HS-5 (cell line): ENCODE measurements at places on chromosomes 16 and 17.

DNA sequence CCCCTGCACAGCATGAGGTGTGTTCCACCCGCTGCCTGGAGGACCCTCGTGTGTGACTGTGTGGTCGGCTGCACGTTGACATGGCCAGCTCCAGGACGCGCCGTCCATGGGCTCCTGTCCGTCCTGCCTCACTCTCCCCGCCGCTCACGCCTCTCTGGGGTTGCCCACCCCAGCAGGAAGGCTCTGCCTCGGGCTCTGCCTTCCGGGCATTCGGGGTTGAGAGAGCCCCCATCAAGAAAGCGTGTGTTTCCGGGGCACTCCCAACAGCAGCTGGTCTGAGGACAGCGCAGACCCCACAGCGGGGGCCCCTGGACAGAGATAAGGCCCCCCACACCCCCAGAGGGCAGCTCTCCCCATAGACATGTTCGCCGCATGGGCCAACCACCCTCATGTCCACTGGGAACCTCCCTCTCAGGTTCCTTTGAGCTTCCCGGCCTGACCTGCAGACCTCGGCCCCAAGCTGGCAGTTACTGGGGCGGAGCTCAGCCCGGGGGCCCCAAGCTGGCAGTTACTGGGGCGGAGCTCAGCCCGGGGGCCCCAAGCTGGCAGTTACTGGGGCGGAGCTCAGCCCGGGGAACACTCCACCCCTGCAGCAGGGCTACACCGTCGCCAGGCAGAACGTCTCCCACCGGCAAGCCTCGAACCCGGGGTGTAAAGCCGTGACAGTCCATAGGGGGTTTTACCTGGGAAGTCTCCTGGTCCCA is 8.4 kb upstream of the PIEZO1 start:
- no peak for DNase-seq

- DNase-seq: no peak
These were observed 135.9 kb downstream of the KATNIP start for GRCh38 chr16:27685807-27686206.

DNA sequence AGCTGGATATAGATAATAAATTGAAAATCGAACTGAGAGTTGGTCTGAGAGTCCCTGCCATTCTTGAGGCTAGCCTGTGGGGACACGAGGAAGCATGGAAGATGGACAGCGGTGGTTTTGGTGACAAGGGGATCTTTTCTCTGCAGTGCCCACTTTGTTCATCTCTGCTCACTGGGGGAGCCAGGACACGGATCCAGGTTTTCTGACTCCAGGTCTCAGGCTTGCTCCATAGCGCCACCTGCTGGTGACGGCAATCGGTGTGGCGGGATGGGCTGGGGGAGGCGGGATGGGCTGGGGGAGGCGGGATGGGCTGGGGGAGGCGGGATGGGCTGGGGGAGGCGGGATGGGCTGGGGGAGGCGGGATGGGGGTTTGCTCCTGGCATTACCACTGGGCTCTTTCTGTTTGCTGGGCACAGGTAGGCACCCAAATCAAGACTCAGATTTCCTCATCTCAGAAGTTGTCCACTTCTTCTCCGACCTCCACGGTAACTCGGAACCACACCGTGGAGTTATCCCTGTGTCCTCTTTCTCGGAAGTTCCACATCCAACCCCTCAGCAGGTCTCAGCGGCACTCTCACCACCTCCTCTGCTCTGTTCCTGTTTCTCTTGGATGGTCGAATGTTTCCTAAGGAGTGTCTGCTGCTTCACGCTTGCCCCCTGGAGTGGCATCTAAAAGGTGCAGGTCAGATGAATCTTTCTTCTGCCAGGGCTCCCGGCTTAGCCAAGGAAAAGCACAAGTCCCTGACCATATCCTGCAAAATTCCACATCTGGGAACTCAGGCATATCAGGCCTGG is 142.4 kb downstream of the CYLD start:
- DNase-seq: no peak

- DNase-seq: no peak
These were observed 14.1 kb downstream of the DHRS7B start for GRCh38 chr17:21140911-21141310.

GRCh38 chr17:76241691-76242255 is 1.5 kb upstream of the RNF157 start:
- no peak for DNase-seq

GRCh38 chr16:75272097-75272551 is 20.7 kb upstream of the BCAR1 start:
- no peak for DNase-seq

- DNase-seq: no peak
These were observed 6.2 kb upstream of the SLC25A19 start for GRCh38 chr17:75295201-75296158.

GRCh38 chr16:49763826-49764225 is 92.1 kb downstream of the ZNF423 start:
- DNase-seq: no peak

DNA sequence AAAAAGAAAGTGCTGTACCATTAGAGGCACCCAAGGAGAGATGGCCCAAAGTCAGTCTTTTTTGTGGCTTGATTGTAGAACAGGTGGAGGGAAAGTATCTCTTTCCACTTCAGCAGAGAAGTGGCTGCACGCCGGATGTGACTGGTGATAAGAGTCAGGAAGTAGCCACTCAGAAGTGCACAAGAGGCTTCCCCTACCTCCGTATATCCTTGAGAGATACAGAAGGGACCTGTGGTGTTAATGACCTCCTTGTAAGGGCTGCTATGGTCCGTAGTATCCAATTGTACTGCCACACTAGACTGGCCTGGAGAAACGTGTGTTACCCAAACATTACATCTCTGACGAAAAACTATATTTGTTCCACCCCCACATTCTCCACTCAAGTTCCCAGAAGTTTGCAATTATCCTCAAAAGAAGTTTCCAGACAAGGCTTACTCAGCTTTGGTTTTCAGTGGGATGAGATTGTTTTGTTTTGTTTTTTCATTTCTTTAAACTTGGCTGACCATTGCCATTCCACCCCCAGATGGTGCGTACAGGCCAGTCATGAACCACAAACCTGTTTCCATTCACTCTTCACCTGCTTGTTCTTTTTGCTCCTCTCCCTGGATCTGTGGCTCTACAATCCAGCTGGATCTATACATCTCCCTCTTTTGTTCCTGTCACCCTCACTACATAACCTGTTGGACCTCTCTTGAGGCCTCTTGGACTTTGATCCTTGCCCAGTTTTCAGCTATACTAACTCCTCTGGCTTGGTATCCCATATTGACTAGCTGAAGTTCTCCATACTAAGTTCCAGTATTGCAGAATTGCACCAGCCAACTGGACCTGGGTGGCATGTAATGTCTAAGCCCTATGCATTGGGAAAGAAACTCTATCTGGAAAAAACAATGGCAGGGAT is 20.7 kb upstream of the MED13 start:
- no peak for DNase-seq

GRCh38 chr16:86239381-86239780 is 270.9 kb upstream of the FOXF1 start:
- DNase-seq: no peak

DNA sequence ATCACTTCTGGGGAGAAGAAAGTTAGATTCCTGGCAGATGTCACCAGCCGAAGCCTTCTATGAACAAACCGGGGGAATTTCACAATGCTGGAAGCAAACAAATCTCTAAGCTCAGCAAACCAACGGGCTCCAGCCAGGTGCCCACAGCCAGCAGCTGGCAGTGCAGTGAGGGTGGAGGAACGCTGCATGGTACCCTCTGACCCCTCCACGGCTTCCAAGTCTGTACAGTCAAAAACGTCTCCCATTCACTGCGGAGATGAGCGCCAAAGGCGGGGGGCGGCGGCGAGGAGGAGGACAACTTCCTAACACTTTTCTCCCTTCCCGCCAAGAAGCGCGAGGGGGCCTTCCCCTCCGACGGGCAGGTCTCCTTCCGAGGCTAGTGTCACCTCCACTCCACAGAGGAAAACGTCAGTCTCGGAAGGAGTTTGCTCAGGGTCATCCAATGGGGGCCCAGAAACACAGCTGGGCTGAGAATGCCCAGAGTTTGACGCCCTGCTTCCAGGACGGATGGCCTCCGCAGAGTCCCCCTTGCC is 924 bp downstream of the ZNF598 start:
- DNase-seq: no peak

- DNase-seq: no peak
These were observed 11.4 kb upstream of the MC1R start for GRCh38 chr16:89907055-89907814.

DNA sequence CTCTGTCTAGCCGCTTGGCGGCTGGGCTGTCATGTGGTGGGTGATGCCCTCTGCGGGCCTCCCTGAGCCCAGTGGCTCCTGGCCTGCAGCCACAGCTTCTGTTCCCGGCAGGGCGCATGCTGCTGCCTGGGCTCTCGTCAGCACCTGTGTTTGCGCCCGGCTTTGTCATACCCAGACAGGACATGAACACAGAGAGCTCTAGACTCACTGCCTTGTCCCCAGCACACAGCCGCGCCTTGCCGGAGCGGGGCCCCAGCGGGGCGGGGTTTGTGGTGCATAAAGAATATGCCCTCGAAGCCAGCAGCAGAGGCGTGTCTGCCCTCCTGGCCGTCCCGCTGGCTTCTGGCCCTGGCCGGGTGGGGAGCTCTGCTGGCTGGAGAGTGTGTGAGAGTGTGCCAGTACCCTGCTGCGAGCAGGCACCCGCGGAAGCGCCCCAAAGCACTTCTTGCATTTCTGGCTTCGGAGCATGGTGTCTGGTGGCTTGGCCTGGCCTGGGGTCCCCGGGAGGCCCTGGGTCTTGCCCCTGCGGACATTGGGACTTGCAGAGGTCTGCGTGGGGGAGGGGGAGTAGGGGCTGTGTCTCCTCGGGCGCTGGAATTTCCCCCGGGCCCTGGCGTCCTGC is 14.4 kb downstream of the ASPSCR1 start:
- DNase-seq: no peak

DNA sequence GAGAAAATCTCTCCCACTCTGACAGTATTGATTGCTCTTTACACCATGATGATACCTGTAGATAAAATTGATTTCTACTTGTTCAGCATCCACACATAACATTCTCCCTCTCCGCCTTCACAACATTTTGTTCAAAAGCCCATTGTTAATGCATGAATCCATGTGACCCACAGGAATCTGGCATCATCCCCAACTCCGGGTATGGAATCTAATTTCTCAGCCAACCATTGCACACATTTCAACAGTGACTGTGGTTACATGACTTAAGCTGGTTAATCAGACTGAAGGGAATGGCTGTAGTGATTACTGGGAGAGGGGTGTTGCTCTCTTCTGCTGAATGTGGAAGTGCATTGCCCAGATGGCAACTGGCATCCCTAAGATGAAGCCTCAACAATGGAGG is 161.4 kb upstream of the C16orf82 start:
- no peak for DNase-seq

- DNase-seq: no peak
These were observed 185.7 kb upstream of the IRX5 start for GRCh38 chr16:54744998-54745397.

GRCh38 chr16:50539822-50540710 is 8.1 kb upstream of the NKD1 start:
- DNase-seq: no peak

DNA sequence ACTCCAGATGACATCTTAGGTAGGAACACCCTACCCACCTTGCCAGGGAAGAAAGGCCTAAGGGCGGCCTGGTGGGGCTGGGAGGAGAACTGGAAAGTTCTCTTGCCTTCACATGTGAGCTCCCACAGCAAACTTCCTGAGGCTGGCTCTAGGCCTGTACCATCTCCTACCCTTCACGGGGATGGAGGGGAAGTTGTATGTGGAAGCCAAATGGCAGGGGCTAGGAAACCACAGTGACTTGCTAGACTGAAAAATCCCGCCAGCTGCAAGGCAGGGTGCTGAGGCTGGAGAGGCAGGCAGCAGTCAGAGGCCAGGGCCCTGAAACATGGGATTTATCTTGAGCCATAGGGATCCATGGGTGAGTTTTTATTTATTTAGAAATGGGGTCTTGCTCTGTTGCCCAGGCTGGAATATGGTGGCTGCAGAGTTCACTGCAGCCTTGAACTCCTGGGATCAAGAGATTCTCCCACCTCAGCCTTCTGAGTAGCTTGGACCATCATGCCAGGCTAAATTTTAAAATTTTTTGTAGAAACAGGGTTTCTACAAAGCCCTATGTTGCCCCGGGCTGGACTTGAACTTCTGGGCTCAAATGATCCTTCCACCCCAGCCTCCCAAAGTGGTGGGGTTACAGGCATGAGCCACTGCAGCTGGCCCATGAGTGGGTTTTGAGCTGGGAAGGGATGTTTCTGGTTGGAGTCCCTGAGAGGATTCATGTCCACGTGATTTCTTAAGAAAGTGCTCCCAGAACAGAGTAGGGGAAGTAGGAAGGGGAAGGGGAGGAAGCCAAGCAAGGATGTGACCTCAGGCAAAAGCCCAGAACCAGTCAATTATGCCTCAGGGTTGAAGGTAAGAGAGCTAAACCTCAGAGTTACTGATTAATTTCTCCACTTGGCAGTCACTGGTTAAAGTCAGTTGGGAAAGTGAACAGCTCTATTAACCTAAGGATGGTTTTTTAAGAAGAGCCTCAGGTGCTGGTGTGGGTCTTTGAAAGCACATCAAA is 4.0 kb upstream of the KAT8 start:
- DNase-seq: no peak

- DNase-seq: no peak
These were observed 42.0 kb upstream of the MMD start for GRCh38 chr17:55463600-55463999.

GRCh38 chr17:69141431-69142174 is at the start of gene ABCA6:
TSS of gene ABCA6 (minus strand) at chr17:69141895. CDS start at chr17:69140703, 1,192 bp downstream.
- DNase-seq: peak; percentile 19

- DNase-seq: no peak
These were observed 6.1 kb downstream of the CA7 start for GRCh38 chr16:66850115-66850815.

DNA sequence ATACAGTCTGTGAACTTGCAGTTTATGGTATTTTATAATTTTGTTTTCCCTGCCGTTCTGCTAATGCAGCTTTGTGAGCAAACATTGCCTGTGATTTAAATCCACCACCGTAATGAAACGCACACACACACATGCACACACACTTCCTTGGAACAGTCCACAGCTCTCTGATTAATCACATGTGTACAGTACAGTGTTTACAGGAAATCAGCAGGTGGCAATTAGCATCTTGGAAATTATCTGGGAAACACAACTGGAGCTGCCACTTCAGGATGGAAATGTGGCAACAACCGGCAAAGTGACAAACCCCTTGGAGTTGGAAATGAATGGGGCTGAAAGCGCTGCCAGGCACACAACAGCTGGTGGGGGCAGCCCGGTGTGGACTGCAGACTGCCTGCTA is 12.9 kb upstream of the ZKSCAN2 start:
- DNase-seq: no peak

DNA sequence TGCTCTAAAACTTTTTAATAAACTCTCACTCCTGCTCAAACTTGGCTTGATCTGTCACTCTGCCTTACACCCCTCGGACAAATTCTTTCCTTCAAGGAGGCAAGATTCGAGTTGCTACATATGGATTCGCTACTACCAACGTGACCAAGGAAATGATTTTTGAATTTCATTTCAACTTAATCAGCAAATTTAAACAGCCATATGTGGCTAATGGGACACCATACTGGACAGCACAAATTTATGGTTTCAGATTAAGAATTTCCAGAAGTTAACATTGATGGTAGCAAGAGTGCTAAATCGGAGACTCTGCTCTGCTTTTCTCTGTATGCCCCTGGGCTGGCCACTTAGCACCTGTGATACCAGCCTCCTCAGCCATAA is 318.2 kb upstream of the PSMD7 start:
- no peak for DNase-seq
